ENCODE measurements at places on chromosomes 2 and 18.

DNA sequence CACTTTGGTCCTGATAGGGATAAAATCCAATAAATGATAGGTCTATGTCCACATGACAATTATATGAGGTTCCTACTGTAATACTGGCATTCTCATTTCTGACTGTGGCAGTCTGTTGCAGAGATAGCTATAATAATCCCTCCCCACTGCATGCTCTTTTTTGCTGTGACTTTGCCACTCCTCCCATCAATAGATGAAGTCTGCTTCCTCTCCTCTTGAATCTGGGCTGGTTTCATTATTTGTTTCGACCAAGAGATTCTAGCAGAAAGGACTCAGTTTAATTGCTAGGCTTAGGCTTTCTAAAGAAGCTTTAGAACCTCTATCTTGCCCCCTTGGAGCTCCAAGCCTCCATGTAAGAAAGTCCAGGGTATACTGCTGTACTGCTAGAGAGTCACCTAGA lies 23.3 kb upstream of the CREB1 start:
- no peak for DNase-seq

DNA sequence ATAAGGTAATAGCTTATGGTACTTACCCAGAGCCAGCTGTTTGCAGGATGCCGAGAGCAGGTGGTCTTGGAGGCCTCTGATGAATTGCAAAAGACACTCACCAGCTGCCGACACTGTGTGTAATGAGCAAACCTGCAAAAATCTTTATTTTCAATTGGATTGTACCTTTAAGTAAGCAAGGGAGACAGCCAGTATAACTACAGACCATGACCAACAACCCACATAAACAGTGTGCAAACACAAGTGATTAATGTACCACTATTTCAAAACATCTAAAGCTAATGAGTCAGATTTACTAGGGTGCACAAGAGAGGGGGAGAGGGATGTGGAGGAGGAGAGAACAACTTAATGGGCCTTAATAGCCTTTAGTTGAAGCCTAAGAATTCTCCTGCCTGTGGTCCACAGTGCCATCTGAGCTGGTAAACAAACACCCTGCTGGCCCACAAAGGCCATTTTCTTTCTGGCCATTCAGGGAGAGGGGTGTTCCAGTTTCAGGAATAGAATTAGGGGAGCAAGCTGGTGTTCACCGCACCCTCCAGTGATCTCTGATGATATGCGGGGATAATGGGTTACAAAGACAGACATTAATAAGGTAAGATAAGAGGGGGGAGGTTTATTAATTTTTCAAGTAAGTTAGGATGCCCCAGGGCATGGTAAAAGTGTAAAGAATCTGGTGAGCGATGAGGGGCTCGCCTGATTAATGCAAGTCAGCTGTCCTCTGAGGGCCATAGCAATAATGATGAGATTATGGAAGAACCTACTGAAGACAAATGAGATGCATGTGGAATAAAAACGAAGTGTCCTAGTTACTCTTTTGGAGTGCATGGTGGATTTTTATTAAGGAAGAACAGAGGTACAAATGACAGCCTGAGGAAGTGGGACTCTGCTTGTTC lies 196.4 kb downstream of the HRH4 start:
- no peak for DNase-seq

DNA sequence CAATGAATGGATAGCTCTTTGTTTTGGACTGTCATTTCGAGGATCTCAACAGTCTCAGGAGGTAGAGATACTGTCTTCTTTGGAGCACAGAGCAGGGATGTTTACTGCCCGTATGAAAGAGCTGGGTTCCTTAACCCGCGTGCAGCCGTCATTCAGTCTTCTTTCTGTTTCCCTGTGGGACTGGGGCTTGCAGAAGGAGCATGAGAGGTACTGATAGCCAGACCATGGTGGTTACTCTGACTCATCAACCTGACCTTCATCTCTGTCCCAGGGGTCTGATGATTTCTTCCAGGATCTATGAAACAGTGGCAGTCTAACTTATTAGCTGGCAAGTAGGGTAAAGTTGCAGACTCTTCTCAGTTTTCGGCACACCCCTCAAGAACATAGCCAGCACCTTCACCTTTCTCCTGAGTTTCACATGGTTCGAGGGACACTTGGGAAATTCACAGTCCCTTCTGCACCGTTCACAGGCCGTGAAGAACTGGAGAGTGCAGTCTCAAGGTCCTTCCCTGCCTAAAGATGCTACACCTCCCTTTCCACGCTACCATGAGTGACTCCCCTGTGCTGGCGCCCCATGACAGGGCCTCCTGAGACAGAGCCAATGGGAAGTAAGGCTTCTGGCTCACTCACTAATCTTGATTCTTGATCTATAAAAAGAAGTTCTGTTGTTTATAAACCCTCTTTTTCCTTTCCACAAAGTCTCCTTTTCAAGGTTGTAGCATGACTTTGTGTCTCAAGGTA lies 226.2 kb downstream of the MC4R start:
- DNase-seq: no peak

DNA sequence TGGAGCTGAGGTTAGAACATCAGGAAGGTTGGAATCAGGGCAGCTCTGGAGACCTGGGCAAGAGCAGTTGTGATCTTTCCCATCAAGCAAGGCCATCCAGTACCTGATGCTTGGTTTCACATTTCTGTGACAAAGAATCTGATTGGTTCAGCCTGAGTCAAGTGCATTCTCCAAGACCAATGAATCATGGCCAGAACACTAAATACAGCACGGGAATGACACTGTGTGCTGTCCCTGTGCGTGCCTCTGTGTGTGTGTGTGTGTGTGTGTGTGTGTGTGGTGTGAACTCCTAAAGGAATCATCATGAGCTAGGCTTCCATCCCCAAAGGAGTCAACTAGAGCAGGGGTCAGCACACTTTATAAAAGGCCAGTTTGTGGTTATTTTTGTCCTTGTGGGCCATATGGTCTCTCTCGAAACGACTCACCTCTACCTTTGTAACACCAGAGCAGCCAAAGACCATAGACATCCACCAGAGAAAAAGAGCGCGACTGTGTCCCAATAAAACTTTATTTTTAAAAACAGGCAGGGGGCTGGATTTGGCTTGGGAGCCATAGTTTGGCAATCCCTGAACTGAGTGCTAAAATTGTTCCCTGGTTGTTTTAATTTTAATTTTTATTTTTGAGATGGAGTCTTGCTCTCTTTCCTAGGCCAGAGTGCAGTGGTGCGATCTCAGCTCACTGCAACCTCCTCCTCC lies 99.7 kb downstream of the INHBB start:
- DNase-seq: no peak

DNA sequence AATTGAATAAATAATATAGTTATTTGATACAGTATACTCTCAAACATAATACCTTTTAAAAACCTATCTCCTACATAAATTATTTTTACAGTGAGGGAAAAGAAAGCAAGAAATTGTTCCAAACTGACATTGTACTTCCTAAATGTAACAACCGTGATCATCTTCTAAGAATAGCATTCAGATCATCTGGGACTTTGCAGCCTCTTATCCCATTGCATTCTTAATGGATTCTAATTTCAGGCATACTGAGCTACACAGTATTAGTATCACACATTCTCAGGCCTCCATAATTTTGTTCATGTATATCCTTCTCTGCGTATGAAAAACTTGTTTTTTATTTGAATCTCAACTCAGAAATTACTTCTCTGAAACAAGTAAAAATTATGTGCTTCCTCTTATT lies 1134.7 kb upstream of the CDH2 start:
- DNase-seq: no peak

- DNase-seq: no peak
Measured at GRCh38 chr2:239117831-239118230, 269.9 kb downstream of the TWIST2 start.

GRCh38 chr2:68769586-68770270 lies 35.1 kb downstream of the ARHGAP25 start:
- DNase-seq: no peak

GRCh38 chr18:46013484-46014189 lies 46.5 kb upstream of the EPG5 start:
- no peak for DNase-seq

DNA sequence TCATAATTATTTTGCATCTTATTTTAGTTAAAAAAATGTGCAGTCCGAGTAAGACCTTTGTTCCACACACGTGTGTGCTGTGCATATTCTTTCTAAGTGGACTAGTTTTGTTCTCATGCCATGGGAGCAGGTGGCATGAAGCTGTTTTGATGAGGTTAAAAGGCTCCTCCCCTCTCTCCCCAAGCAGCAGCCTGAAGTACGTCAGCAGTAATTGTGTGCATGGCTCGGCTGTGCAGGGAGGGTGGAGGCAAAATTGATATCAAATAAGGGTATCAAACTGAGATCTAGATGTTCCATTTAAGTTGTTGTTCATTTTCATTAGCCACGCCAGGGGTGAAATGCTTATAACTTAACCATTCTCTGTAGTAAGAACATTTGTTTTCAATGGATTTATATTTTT lies at the start of gene NYAP2:
Gene NYAP2, plus strand, starts transcription at position 207 of the 400 bp plus-strand sequence. CDS start 9,171 bp downstream, outside the sequence.
- no peak for DNase-seq

DNA sequence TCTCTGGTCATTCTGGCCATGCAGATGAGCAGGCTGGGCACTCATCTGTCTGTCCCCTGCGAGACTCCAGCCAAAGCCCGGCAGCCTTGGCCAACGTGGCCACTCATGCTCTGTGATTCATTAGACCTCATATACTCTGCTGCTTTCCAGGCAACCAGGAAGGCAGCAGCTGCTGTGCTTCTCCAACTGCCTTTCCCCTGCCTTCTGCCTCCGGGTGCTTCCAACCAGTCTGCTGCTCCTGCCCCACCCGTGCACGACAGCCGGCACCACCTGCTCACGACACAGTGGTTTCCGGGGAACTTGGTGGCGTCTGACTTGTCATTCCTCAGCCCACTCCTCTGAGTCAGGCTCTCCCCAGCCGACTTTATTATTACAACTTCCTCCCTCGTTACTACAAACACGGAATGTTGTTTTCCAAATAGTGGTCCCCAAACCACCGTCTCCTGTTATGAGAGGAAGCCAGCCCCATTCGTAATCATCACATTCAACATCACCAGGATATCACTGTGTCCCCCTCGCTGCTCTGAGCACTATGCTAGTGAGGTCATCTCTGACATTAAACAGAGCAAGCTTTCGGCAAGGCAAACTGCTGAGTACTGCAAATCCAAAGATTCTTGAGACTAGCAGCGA lies 392.4 kb downstream of the ALK start:
- peak; percentile 18 for DNase-seq

DNA sequence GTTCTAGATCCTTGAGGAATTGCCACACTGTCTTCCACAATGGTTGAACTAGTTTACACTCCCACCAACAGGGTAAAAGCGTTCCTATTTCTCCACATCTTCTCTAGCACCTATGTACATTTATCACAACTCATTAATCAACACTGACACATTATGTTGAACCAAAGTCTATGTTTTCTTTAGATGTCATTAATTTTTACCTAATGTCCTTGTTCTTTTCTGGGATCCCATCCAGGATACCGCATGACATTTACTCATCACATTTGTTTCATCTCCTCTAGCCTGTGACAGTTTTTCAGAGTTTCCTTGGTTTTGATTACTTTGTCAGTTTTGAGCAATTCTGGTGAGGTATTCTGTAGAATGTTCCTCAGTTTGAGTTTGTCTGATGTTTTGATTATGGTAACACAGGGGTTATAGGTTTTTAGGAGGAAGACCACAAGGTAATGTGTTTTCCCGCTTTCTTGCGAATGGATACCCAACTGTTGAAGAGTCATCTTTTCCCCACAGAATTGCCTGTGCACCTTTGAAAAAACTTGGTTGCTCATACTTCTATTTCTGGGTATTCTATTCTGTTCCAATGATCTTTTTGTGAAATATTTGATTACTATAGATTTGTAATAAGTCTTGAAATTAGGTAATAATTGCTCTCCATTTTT lies 3.0 kb upstream of the UGT1A9 start:
- no peak for DNase-seq

DNA sequence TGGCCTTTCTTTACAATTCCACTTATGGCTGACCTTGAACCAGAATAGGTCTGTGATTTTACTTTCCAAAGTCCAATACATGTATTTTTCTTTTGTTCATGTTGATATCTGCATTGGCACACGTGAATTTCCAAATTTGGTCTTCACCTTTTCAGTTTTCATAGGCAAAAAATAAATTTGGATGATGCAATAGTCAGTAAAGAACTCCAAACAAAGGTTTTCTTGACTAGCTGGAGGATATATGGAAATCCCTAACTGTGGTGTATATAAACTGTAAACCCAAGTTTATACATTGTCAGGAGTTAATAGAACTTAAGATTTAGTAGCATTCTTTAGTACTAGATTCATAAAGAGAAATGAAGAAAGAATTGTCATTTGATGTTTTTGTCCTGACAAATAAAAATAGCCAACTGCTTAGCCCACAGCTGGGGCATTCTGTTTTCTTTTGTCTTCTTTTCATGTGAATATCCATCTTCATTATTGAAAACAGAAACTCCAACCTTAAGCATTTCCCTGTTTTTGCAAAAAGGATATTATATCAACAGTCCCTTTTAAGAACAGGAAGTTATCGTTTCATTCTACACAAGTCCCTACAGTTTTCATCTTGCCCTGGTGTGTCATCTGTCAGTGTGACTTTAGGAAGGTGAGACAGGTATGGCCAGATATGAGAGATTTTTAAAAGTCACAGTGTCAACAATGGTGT lies 132.9 kb downstream of the BCL2 start:
- DNase-seq: no peak

DNA sequence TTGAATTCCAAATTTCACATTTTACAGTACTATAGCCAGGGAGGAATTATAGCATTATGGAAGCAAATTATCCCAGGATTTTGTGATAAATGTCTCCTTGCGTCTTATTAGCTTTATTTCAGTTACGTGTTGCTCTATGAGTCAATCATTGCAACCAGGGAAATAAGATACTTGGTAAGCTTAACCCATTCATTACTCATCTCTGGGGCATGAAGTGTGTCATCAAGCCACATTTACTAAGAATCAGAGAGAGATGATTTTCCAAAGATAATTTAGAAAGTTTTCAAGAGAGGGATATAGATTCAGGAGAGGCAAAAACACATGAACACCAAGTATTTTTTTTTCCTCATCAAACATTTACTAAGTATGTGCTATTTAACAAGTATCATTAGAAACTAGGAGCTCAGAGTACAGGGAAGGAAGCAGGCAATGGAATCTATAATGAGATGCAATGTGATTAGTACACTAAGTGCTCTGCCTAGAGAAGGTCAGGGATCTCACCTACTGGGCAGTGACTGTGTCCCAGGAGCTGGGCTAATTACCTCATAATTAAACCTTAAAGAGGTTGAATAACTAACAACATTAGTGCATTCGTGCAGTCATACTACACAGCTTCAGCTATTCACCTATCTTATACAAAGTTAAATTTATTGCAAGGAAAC lies 217.8 kb upstream of the NXPH2 start:
- DNase-seq: no peak

DNA sequence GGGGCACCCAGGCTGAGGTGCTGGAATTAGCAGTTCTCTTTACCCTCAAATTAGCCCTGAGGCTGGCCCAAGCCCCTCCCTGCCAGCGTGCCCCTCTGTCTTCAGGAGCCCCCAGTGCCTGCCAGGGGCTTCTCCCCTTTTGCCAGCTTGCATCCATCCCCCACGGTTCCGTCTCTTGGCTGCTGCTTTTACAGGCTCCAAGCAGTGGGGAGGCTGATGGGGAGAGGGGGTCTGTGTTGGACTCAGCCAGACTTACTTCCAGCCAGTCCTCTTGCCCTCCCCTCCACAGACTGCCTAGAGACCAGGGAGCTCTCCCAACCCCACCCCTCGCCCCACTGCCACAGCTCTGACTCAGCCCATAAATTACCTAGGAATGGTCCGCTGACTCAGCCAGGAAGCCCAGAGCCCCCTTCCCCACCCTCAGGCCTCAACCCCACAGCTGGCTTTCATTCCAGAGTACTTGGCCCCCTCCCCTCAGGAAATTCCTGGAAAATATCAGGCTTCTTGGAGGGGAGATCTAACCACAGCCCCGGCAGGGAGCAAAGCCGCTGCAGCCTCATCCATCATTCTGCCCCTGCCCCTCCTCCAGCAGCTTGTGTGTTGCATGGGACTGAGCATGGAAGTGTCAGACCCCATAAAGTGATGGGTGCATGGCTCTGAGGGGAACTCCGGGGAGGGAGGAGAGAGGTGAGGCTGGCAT lies 184.6 kb downstream of the ZFP36L2 start:
- DNase-seq: no peak

All from stimulated activated CD4-positive, alpha-beta T cell treated with anti-CD3 and anti-CD28 coated beads, Interleukin-15, amount 100 ng/mL, for 48 hours (primary cell).